NCI-H1092 (cell line): ENCODE measurements at places on chromosomes 6 and 20.

GRCh38 chr6:41257369-41258195, 28.9 kb downstream of the TREM1 start:
- no peak for DNase-seq

DNA sequence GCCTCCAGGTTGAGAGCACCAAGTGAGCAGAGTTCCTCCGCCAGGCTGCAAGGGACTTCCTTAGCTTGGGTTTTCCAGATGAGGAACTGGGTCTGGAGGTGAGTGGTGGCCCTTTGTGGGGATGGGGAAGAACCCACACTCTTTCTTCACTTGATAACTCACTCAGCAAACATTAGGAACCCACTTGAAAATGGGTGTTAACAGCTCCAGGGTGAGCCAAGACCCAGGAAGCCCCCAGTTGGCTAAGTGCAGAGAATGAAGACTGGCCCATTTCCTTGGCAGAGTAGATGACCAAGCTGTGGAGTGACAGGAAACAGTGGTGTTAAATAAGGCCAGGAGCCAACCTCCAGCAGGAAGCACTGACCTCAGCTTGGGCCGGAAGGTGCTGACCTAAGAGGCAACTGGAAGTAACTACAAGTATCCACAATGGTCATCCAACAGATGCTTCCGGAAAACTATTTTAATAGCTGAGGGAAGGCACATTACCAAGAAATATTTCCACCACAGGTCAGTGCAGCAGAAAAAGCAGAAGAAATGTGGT, 22.7 kb downstream of the MRPL14 start:
- DNase-seq = no peak

GRCh38 chr6:29483186-29483585, 4.6 kb downstream of the MAS1L start:
- DNase-seq = no peak

- DNase-seq = peak; percentile 8
Measured at GRCh38 chr6:144104898-144105487, 9.6 kb upstream of the SF3B5 start.

DNA sequence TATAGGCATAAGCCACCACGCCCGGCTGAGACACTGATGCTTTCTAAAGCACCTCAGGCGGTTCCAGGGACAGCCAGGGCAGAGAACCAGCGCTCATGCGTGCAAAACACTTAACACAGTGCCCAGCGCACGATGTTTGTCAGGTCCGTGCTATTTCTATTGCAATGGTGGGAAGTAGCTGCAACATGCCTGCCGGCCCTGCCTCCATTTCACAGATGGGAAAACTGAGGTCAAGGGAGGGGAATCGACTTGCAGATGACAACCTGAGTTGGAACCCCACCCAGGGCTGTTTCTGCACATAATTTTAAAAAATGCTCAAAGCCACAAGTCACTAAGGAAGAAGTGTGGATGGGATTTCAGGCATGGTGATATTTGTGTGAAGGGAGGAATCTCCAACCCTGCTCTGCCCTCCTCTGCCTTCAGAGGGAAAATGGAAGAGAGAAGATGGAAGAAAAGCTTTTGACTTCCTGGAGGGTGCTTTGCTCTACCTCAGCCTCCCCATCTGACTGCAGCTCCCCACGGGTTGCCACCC, 39.9 kb downstream of the KIAA1755 start:
- no peak for DNase-seq

- DNase-seq = no peak
Measured at GRCh38 chr20:7123457-7123856, 356.0 kb downstream of the BMP2 start.

- DNase-seq = no peak
Measured at GRCh38 chr6:48919555-48919954, 543.5 kb downstream of the MMUT start.

DNA sequence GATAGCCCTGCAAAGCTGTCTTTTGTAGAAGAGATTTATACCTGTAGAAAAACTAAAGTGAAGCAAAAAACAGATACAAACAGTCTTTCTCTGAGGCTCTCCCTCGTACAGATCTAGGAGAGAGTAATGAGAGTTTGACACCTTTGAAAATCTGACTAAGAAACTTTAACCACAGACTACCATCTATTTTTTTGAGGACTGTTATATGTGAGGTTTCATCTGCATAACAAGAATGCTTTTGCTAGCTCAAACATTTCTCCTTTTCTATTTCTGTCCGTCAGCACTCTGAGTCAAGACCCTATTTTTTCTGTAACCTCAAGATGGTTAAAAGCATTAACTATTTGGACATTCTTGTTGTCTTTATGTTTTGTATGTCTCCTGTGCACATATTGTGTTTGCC, 193.0 kb downstream of the BTBD3 start:
- DNase-seq = no peak

- no peak for DNase-seq
Measured at GRCh38 chr6:7047966-7048365, 59.8 kb upstream of the RREB1 start.

GRCh38 chr6:12749531-12750379, 33.2 kb downstream of the PHACTR1 start:
- DNase-seq = peak; percentile 4

- no peak for DNase-seq
Measured at GRCh38 chr20:39066471-39067242, 104.5 kb downstream of the DHX35 start.

DNA sequence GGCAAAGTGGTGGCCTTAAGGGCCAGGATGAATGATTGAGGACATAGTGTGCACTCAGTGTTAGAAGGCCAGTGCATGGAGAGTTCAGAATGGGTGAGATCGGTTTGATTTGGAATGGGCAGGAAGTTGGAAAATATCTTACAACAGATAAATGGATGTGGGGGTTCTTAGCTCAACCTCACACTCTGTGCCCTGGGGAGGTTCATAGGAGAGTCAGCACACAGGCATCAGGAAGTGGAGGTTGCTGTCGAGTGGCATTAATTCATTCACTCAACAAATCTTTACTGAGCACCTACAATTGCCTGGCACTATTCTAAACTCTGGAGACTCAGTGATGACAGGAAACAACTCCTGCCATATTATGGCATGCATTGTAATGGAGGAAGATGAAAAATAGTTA, 313.7 kb upstream of the SUPT3H start:
- no peak for DNase-seq

DNA sequence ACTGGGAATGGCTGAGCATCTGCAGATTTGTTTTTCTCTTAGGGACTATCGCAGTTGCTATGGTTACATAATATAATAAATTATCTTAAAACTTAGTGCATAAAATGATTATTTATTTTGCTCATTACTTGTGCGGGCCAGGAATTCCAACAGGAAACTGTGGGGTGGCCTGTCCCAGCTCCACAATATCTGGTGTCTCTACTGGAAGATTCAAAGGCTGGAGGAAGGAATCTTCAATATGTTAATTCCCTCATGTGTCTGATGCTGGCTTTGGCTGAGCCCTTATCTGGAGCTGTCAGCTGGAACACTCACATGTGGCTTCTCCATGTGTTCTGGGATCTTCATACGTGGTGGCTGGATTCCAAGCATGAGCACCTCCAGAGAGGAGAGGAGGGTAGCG, 23.9 kb upstream of the B3GAT2 start:
- DNase-seq = no peak

DNA sequence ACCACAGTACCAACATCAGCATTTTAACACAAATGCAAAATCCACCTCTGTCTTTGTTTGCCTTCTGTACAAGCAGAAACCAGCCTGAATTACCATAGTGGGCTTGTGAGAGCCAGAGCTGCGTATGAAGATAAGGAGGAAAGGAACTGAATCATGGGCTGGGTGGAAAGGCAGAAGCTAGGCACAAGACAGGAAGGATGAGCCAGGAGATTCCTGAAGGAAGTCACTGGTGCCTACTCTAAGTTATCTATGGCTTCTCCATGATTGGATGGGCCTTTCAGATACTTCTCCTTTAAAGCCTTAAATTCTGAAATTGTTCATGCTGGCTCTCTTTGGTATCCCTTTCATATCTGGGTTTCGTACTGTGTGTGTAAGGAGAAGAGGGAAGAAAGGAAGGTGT, 140.6 kb downstream of the LCA5 start:
- DNase-seq = no peak

DNA sequence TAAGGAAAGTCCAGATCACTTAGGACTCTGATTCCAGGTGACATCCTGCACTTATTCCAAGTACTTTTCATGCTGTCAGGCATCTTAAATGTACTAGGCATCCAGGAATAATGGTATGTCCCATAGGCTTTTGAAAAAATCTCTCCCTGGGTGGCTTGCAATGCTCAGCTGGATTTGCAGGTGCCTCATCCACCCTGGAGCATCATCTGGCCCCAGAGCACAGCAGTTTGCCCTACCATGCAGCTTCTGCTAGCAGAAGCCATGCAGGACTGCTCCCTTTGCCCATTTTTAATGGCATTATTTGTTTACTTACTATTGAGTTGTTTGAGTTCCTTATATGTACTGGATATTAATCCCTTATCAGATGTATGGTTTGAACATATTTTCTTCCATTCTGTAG, 45.2 kb downstream of the DZANK1 start:
- no peak for DNase-seq

GRCh38 chr20:56166781-56167465, 81.6 kb upstream of the MC3R start:
- DNase-seq = peak; percentile 33

DNA sequence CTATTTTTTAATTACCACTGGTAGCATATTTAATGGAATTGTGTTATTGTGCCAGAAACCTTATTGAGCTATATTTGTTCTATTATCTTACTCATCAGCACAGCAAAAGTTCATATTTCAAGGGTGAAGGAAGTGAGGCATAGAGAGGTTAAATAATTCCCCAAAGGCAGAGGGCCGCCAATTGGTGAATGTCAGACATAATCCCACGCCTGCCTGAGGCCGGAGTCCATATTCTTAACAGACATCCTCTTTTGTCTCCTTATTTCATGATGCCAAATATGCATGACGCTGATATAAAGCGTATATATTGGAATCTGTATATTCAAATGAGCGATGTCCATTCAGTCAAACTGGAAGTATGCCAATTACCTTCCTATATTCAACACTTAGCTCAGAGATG, 505.0 kb upstream of the SLC35B3 start:
- no peak for DNase-seq

DNA sequence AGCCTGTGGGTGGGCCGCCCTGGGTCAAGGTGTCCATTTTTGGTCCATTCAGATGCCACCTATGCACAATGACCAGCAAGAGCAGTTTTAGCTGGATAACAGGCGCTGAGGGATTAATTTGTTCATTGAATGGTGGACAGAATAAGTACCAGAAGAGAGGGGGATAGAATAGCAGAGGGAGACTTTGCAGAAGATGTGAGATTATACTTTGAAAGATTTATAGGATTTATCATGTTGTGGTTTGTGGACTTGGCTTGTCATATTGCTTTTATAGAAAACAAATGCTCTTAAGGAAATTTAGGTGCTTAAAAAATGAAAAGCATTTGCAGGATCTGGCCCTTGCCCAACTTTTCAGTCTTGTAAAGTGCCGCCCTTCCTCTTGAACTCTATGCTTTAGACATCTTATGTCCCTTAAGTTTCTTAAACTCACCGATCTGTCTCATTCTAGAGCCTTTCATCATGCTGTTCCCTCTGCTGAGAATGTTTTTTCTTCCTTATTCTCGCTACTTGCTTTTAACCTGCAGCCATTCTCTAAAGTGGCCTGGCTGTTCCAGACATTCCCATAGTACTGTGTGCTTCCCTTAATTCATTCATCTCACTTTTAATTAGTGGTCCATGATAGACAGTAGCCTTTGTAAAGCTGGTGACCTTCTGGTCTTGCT, 42.5 kb downstream of the CD109 start:
- DNase-seq = no peak

DNA sequence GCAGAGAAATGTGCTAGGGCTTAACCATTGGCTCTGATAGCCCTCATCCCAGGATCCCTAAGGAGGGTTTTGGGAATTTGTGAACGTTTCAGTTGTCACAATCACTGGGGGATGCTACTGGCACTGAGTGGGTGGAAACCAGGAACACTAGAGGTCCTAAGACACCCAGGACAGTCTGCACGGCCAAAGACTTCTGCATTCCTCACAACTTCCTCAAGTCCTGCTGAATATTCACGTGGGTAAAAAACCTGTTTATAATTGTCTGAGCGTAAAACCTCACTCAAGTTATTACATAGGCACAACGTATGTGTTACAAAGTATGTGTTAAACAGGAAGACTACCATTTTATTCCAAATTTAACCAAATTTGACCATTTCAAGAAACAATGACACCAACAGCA, 52.4 kb downstream of the GMDS start:
- DNase-seq = no peak

DNA sequence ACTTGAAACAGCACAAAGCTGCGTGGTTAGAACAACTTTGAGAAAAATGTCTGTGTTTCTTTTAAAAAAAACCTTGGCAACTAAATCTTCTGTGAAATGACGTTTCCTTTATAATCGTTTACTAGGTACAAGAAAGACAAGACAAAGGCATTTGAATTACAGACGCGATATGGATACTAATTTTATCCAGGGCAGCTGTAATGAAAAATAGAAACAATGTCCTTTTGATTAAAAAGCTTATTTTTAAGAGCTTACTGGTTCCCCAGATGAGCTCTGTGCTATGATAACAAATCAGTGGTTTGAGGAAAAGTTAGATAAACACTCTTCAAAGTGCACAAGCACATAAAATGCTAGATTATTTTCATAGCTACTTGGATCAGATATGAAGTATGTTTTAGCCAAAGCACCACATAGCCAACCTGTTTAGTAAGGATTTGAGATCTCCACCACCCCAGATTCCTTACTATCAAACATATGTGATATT, 1.6 kb upstream of the SYNCRIP start:
- DNase-seq = no peak

- no peak for DNase-seq
Measured at GRCh38 chr6:129692467-129692866, 17.5 kb downstream of the ARHGAP18 start.

GRCh38 chr20:41135187-41135887, 2.0 kb upstream of the PLCG1 start:
- no peak for DNase-seq

DNA sequence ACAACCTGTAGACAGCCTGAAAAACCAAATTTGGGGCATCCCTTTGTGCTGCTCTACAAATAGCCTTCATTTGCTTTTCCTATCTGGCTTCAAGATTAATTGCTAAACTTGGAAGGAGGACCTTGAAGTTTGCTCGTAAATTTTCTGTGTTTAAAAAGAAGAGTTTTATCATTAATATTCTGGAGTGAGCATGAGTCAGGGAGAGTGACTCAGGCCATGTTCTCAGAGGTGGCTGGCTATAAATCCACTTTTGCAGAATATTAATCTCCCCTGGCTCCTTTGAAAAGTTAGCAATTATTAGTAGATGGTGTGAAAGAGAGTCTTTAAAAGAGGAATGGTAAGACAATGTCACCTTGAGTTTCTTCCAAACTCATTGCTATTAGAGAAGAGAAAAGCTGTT, 91.0 kb downstream of the ANKEF1 start:
- DNase-seq = no peak

DNA sequence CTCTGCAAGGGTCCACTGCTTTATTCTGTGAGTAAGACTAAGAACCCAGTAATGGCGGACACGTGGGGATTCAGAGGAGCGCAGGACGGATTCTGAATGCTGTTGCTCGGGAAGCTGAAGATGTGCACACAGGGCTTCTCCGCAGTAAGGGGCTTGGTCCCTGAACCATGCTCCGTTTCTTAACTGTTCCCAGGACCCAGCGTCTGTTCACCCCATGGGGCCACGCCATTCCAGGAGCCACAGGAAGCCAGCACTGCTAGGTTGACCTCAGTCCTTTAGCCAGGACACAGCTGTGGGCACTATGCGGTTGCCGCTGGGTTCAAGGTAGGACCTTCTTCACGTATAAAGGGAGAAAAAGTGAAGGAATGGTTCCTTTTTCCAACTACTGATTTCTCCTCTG, 59.8 kb downstream of the IRF4 start:
- DNase-seq = no peak
